Stimulated activated CD4-positive, alpha-beta T cell treated with anti-CD3 and anti-CD28 coated beads, Interleukin-4, amount 100 ng/mL, for 4 hours (primary cell): ENCODE measurements at places on chromosomes 11 and 22.

GRCh38 chr11:3197878-3198528 lies 20.6 kb downstream of the MRGPRG start:
- DNase-seq, result no peak

GRCh38 chr11:94823102-94823732 lies 55.1 kb downstream of the AMOTL1 start:
- no peak for DNase-seq

DNA sequence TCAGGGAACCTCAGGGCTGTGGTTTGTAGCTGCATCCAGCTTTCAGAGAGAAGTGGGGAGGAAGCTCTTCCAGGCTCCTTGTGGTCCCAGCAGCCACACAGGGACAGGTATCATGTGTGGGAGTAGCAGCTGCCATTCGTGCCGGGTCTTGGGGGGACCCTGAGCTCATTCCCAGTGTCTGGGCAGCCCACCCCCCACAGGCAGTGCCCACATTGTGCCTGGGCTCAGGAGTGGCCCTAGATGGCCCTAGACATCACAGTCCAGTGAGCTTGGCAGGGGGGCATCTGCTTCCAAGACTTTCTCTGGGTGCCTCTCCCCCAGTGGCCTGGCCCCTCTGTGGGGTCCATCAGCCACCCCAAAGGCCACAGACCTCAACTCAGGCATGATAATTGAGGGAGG lies 619.7 kb downstream of the BRD1 start:
- DNase-seq, result no peak

DNA sequence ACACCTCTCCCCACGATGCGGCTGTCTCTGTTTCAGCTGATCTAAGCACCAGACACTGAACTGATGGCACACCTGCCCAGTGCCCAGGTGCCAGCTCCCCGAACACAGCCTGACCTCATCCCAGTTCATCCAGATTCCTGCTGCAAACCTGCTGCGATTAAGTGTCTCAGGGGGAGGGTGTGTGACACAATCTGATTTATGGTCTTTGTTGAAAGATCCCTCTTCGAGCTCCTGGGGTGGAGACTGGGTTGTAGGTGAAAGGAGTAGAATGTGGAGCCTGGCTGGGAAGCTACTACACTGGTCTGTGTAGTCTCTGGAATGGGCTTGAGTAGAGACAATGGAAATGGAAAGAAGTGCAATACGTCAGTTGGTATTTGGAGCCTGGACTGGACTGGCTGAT lies 390.3 kb downstream of the SHANK2 start:
- DNase-seq, result no peak

DNA sequence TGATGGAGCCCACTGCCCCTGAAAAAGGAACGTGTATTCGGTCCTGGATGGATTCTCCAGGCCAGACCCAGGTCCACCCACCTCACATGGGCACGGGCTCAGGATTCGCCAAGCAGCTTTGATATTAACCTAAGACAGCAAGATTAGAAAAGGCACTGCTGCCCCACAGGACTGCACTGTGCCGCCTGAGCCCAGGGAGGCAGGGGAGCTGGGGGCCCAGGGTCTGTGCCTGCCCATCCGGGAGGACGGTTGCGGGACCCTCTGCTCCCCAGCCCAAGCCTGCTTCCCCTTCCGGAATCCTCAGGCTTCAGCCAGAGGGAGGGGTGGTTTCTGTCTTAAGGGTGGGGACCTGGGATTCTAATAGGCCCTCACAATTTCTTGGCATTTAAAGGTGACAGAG lies 13.5 kb upstream of the VSIG10L2 start:
- no peak for DNase-seq

- DNase-seq, result no peak
These were observed 38.6 kb downstream of the NRXN2 start for GRCh38 chr11:64684357-64684756.

DNA sequence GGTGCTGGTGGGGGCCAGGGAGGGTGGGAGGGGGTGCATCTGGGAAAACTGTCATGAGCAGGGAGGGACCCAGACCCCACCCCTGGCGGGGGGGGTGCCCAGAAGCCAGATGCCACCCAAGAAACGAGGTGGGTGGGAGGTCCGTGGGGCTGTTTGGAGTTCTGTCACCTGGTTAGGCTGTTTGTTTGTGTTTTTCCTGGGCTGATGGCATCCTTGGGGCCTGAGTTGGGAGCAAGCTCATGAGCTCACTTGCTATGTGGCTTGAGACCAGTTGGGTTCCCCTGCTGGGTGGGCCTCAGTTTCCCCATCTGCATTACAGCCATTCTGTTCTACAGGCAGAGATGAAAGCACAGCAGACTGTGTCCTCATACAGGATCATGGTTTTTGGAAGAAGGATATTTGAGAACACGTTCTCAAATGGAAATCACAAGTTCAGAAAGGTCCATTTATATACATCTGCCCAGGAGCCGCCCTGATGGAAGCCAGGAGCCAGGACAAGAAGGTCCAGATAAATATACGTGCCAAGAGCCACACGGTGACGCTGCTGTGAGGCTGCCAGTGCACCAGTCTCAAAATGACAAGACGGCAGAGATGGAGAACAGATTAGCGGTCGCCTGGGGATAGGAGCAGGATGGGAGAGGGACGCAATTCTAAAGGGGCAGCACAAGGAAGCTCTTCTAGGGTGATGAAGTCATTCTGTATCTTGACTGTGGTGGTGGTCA lies 312.9 kb downstream of the MN1 start:
- DNase-seq, result no peak

DNA sequence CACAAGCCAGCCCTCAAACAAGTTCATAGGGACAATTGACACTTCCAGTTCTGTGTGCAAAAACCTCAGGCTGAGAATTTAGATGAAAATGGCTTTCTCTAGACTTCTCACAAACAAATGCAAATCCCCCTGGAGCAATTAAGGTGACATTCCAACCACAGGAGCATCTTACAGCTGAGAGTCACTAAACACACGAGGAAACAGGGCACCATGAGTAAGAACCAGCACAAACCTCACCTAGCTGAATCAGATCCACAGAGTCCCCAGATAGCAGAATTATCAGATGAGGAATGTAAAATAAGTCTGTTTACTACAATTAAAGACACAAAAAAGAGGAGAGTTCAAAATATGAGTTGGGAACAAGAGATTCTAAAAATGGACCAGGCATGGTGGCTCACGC lies 51.5 kb downstream of the RTL6 start:
- no peak for DNase-seq

DNA sequence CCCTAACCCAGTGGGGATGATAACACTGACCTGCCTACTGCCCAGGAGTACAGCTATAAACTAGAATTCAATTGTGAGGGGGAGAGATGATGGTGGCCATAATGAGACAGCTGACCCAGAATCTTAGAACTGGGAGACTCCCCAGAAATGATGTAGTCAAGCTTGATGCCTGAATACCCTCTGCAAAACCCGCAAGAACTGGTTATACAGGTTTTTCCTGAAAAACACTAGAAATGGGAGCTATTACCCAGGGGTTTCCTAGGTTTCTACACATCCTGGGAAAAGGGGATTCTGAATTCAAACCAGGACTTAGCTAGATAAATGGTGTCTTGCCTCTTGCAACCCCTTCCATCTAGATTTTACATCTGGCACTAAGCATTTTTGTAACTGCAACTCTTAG lies 113.8 kb upstream of the NARS2 start:
- DNase-seq, result no peak

DNA sequence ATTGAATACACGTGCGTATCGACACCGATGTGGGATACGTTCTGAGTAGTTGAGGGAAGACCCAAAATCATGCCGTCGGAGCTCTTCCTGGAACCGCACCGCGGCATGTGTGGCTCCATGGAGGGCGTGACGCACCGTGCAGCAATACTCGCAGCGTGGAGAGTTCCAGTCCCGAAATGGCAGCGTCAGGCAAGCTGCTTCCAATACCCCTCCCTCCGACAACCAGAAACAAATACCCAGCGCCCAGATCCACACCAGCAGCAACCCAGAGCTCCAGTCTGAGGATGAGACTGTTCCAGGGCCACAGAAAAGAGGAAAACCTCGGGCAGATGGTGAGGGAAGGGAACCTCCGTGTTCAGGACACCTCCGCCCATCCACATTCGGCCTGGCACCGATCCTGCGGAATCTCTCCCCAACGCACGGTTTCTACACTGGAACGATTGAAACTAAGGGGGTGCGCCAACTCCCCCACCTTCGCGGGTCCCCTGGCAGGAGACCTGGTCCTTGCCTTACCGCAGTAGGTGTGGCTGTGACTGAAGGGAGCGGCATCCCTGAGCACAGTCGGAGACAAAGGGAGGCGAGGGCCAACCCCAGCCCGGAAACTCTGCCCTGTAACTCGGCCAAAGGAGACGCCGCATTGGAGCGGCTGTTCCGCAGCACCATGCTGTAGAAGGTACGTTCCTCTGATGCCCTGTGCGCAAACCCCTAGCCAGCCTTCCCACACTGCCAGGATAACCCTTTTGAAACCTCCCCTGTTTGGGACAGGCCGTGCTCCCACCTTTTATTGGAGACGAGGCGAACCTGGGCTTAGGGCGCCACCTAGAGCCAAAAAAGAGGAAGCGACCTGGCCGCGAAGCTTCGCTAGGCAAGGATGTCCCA lies 28.2 kb downstream of the DBX1 start:
- peak; percentile 25 for DNase-seq

DNA sequence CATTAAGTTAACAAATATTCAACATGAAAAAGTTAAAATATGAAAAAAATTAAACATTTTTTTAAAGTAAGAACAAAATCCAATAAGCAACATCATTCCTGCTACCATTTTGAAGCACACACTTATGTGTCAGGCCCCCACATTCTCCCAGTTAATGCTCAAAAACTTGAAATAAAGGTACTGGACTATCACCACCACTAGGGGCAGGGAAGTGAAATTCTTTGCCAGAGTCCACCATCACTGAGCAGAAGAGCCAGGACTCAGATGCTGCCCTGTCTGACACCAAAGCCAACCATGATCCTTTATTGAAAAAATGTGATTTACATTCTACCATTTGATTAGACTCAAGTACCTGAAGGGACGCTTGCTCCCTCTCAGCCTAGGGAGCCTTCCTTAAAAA lies 39.1 kb downstream of the PITPNB start:
- no peak for DNase-seq

- DNase-seq, result no peak
These were observed 330.7 kb upstream of the NCAM1 start for GRCh38 chr11:112630496-112630895.

DNA sequence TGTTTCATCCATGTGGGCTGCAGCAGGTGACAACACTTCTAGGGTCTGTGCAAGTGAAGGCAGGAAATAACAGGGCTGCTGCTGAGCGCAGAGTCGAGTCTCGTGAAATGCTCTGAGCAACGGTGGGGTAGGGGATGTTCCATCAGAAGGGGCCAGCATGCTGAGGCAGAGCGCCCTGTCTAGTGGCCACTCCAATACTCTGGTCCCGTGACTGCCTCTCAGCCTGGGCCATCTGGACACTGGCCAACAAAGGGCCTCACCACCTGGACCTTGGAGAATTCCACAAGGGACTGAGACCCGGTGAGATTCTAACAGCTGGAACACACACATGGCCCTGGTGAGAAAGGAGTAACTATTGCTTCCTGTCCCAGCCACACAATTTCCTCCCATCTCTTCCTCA lies 375.7 kb downstream of the SHANK2 start:
- DNase-seq, result no peak

- DNase-seq, result no peak
These were observed 52.8 kb downstream of the WT1 start for GRCh38 chr11:32382339-32383049.

DNA sequence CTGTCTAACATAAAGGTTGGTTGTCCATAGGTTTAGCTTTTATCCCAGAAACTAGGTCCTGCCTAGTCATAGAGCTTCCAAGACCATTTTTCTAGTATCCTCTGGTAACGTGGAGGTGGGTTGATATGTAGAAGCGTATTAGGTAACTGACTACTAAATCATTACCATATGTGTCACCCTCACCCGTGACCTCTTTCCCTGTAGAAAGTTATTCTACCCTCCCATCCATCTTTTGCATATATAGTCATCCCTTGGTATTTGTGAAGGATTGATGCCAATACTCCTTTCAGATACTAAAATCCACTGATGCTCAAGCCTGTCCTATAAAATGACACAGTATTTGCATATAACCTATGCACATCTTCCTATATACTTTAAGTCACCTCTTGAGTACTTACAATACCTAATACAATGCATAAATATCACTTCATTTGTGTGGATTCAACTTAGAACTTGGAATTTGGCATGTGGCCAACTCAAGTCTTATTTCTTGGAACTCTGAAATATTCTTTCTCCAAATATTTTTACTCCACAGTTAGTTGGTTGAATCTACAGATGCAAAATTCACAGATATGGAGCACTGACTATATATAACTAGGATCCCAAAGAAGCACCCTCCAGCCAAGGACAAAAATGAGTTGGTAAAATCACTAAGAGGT lies 497.0 kb upstream of the TENM4 start:
- DNase-seq, result no peak

- DNase-seq, result no peak
These were observed 31.3 kb downstream of the CYTH4 start for GRCh38 chr22:37313376-37314314.

DNA sequence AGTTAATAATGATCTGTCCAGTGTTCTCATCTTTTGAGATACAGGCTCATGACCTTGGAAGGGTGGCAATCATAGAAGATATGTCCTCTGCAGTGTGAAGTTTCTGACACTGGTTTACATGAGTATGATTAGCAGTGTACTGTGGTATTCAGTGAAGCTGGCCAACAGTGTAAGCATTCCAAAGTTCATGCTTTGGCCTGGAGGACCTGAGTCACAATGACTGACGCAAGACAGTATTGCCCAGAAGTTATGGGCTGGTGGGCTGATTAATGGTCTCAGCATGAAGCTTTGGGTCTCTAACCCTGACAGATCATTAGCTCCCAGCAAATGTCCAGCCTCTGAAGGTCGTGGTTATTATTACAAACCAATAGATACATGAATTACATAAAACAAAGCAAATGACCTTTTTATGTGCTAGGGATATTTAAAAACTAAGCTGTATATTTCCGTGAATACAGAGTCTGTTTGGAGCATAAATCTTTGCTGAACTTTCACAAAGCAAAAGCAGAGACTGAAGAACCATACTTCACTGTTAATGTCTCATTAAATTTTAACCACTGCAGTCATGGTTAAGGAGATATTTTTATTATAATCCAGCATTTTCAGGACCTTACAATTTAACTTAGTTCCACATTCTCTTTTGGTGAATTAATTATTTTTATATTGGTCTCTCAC lies 28.3 kb upstream of the USP47 start:
- DNase-seq, result no peak

GRCh38 chr11:68657021-68657780 lies 27.1 kb upstream of the GAL start:
- no peak for DNase-seq

DNA sequence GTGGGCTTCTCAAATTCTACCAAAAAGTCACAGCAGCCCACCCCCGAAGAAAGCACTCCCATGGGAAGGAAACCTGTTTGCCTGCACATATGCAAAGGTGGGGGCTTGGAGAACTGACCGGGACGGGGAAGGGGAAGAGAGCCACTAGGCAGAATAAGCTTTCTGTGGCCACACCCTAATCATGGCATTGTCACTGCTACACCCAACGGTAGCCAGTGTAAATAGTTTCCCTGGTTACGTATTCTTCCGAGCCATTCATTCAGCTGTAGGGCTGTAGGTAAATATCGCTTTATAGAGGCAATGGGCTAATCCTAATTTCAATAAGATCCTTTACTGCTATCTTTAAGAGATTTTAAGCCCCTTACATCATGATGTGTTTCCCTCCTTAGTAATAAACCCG lies 61.7 kb downstream of the PRDM11 start:
- DNase-seq, result no peak

GRCh38 chr11:112961751-112962578 lies 745 bp downstream of the NCAM1 start:
- DNase-seq, result no peak
